ENCODE measurements at places on chromosomes 3 and 15.

DNA sequence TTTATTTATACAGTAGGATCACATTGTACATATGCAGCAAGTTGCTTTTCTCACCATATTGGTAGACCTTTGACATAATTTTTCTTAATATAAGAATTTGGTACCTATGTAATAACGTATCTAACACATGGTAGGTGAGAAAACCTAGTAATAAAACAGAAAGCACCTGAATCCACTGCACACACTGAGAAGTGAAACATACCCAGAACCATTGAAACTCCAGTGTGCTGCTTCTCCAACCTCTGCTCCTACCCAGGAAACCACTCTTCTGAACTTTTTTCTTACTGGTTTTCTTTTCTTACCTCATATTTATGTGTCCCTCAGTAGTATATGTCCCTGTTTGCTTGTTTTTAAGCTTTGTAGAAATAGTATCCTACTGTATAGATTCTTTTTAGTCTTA, 293.0 kb downstream of the UBE2E2 start:
- no peak for DNase-seq

- DNase-seq: no peak
Measured at GRCh38 chr3:69104586-69104985, 17.8 kb downstream of the LMOD3 start.

- DNase-seq: peak; percentile 93
Measured at GRCh38 chr3:14371573-14372474, 30.6 kb upstream of the SLC6A6 start.

GRCh38 chr3:82208002-82208710, 446.7 kb upstream of the GBE1 start:
- DNase-seq: no peak

- DNase-seq: no peak
Measured at GRCh38 chr15:28978011-28978378, 92.2 kb downstream of the APBA2 start.

DNA sequence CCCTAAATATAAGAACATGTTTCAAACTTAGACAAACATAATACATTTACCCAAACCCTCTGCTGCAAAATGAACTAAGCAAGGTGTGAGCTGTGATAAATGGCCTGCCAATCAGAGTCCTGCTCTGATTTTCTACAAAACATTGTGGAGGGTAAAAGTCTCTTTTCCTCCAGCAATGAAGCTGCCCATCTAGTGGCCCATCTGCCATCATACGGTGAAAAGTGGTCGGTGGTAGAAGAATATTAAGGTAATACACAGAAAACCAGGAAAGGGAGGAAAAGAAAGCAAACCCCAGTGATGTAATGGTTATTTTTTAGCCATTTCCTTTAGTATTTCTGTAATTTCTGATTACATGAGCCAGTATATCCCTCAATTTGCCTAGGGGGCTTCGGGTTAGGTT, 838.1 kb downstream of the TBL1XR1 start:
- DNase-seq: no peak

- peak; percentile 54 for DNase-seq
Measured at GRCh38 chr3:170346481-170347392, 10.8 kb upstream of the SKIL start.

DNA sequence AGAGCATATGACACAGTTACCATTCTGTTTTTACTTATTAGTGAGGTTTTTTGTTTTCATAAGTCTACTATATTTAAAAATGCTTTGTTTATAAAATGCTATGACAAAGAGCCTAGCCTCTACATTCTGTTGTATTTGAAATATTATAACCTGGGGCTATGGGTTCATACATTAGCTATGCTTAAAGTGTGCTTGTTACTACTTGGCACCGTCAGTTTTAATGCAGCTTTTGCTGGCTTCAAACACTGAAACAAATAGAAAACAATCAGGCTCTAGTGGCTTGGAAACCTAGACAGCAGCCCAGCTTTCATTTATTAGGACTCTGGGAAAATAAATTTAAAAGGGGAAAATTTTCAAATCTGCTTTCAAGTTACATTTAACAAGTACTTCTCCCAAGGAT, 635.9 kb downstream of the CADM2 start:
- no peak for DNase-seq

DNA sequence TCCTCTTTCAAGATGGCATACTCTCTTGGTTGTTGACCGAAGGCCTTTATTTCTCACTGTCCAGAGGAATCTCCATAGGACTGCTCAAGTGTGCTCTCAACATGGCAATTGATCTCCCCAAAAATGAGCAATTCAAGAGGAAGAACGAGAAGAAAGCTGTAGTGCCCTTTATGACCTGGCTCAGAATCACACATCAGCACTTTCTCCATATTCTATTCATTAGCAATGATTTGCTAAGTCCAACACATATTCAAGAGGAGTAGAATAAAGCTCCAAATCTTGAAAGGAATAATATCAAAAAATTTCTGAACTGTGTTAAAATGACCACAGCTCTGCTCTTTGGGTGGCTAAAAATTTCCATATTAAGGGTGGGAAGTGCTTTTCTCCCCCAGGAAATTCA, 151.6 kb upstream of the SYNPR start:
- no peak for DNase-seq

DNA sequence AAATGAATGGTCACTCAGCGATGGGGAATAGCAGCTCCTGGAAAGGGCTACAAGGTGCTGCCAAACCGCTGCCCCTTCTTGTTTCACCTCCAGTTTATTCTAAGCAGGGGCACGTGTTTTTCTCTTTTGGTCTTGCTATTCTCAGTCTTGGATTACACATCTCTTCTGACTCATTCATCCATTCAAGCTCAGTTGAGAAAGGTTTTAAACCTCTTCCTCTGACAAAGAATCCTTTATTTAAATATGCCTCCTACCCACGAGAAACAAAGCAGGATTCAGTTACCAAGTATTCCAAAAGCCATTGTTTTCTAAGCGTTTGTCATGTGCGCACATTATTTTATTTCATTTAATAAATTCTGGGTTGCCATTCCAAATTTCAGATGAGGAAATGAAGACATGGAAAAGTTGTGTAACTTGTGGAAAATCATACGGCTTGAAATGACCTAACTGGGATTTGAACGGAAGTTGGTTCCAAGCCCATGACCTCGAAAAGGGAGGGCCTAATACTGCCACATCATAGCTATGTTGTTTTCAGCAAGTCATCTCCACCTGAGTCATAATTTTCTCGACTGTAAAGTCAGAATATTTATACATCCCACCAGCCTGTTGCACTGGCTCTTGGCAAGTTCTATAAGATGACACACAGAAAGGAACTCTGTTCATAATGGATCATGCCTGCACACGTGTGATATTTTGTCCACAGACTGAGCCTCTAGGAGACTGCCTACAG, 292.0 kb upstream of the SLCO3A1 start:
- peak; percentile 19 for DNase-seq

- DNase-seq: no peak
Measured at GRCh38 chr15:57878573-57878972, 172.1 kb downstream of the POLR2M start.

- no peak for DNase-seq
Measured at GRCh38 chr15:31255732-31256377, 70.8 kb upstream of the KLF13 start.

GRCh38 chr3:14150078-14150477, 25.2 kb downstream of the TMEM43 start:
- DNase-seq: no peak

- peak; percentile 89 for DNase-seq
Measured at GRCh38 chr3:189167027-189167766, 4.6 kb upstream of the TPRG1 start.

DNA sequence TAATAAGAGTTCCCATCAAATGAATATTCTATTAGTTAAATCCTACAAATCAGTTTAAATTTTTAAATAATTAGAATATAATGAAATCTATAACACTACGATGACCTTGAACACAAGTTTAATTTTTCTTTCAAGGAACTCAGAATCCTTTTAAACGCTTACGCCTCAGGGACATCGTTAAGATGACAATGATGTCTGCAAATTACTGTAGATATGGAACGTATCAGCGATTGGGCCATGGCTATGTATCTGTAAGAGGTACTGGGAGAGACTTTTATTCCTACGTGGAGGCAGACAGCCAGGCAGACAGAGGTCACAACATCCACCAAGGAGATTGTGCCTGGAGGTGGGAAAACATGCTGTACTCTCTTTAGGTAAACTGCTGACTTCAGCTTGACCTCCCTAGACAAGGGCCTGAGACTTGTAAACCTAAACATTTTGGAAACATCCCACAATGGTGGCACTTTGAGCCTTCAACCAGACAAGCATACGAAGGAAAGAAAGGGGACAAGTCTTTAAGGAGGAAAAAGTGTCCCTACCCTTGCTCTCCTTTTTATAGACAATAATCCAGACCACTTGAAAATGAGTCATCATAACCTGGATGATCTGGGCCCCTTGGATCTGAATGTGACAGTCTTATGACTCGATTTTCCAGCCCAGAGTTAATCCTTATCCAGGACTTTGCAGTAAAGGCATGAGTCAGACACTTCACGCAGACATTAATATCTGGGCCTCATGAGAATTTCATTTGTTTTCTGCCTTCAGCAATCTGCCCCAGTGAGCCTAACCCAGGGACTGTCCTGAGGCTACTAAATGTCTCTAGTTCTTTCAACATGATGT, 6.8 kb upstream of the LDHAL6B start:
- peak; percentile 70 for DNase-seq

- DNase-seq: no peak
Measured at GRCh38 chr3:126743350-126743749, 39.3 kb downstream of the CHCHD6 start.

DNA sequence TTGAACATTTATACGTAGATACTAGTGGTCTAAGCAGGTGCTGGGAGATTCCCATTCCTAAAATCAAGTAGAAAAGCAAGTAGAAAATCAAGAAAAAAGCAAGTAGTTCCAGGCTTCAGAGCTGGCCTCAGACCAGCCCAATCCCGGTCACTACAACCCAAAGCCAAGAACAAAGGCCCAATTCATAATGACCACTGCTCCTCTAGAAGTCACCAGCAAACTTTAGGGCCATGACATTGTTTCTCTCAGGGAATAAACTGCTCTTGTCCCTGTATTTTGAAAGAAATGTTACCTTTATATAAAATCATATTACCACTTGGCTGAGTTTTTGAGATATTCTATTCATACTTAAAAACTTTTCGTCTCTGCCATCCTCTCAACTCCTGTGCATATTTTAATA, 106.3 kb upstream of the IL12A start:
- DNase-seq: no peak

GRCh38 chr3:31968927-31969418, 12.1 kb downstream of the OSBPL10 start:
- DNase-seq: peak; percentile 59

- DNase-seq: no peak
Measured at GRCh38 chr3:126548556-126549466, 9.9 kb downstream of the C3orf22 start.

DNA sequence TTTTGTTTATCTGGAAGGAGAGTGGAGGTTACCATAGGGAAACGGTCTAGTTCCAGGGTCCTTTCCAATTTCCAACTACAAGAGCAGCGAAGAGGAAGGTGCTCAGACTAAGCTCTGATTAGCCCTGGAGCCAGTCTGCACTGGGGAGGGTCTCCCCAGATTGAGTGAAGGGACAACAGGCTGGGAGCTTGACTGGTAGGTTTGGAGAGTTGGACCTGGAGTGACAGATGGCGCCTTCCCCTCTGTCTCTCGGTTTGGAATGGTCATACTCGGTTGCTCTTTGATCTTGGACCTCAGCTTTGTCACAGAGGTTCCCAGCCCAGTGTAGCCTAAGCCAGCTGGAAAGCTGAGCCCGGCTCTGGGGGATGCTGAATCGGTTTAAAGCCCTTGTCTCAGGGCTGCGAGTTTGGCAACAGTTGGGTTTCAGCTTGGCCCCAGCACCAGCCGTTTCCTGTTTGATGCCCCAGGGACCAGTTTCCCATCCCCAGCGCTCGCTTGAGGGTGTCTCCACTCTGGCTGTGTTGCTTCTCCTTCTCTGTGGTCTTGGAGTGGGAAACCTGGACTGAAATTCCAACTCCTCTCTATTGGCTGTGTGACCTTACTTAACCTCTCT, 53.1 kb upstream of the ULK4 start:
- DNase-seq: no peak

DNA sequence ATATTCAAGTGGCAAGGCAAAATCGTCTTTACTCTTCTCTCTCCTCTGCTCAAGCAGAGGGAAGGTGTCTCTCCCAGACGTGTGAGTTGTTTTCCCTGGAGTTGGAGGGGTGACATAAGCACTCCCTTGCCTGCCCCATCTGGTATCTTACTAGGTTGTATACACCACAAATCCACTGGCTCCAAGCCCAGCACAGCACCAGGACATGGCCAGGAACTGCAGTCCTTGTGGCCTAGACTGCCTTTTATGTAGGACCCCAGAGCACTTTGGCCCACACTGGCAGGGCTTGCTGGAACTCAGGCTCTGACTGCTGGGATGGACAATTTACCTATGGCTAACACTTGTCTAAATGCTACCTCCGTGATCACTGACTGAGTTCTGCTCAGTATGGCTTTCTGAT, 34.0 kb downstream of the DZIP3 start:
- DNase-seq: no peak

- DNase-seq: no peak
Measured at GRCh38 chr3:95464346-95464745, 1350.0 kb upstream of the EPHA6 start.

DNA sequence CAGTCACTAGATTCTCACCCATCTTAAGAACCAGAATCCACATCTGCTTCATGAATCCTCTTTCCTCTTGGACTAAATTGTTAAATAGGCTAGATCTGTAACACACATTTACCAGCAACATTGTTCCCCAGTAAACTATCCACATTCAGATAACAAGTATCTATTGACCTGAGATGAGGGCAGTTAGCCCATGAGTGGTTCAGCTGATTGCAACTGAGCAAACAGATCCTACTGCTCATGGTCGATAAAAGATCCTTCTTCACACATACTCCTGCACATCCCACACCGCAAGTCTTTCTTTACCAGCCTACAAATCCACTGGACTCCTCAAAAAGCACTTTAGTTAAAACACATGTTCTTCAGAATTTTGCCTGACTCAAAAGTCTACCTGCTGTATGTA, 59.2 kb downstream of the UACA start:
- no peak for DNase-seq

DNA sequence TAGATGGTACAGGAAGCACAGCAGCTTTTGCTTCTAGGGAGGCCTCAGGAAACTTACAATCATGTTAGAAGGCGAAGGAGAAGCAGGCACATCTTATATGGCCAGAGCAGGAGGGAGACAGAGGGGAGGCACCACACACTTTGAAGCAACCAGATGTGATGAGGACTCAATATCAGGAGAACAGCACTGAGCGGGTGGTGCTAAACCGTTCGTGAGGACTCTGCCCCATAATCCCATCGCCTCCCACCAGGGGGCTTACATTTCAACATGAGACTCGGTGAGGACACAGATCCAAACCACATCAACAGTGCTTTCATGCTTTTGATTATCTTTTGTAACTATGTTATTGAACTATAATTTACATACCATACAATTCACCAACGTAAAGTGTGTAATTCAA, 7.6 kb upstream of the TMEM44 start:
- DNase-seq: no peak

DNA sequence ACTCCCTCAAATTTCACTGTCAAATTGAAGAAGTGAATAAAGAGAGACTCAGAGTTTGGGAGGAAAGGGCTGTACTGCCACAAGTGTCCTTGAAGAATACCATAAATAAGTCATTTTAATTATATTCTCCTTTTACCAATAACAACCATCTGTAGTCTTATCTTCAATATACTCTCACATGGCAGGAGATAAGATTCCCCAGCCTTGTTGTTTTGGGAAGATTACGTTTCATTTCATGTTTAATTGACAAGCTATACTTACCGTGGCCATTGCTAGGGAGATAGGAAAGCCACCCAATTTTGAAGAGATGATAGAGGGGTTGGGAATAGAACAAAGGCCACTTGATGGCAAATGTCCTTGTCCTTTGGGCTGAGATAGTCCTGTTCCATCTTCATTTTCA, 2.3 kb downstream of the MINDY4B start:
- no peak for DNase-seq

GRCh38 chr3:100615684-100616083, 6.3 kb downstream of the ADGRG7 start:
- DNase-seq: no peak

Measured in PC-9 (cell line).